ENCODE measurements at places on chromosomes 2 and 18.

- no peak for DNase-seq
Observed at GRCh38 chr2:28681606-28682005, 70.0 kb upstream of the PPP1CB start.

DNA sequence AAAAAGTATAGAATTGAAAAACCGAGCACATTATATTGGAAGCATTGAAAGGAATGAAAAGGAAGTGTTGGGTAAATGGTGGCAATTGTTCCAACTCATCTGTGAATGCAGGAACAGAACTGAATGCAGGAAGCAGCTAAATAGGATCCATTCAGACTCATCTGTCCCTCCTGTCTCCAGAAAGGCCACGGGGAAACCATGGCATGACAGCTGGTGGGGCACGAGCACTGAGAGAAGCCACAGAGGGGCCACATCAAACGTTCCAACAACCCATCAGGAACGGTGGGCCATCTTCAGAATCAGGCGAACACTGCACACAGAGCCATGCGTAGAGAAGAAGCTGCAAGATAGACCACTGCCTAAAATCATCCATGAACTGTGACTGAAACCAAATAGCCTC lies 138.5 kb upstream of the SLC35G4 start:
- peak; percentile 11 for DNase-seq

- DNase-seq: no peak
Observed at GRCh38 chr2:191264647-191265081, 19.5 kb downstream of the MYO1B start.

DNA sequence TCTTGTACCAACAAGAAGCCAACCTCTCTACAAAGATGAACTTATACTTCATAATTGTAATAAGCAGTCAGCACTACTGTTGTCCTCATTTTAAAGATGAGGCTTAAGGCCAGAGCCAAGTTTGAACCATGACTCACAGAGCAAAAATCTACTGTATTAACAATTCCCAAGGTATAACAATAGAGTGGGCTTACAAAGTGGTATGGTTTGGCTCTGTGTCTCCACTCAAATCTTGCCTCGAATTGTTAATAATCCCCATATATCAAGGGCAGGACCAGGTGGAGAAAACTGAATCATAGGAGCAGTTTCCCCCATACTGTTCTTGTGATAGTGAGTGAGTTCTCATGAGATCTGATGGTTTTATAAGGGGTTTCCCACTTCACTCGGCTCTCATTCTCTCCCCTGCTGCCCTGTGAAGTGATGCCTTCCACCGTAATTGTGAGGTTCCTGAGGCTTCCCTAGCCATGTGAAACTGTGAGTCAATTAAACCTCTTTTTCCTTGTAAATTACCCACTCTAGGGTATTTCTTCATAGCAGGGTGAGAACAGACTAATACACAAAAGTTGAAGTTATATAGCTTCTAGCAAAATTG lies 19.5 kb downstream of the MRPL44 start:
- DNase-seq: no peak

DNA sequence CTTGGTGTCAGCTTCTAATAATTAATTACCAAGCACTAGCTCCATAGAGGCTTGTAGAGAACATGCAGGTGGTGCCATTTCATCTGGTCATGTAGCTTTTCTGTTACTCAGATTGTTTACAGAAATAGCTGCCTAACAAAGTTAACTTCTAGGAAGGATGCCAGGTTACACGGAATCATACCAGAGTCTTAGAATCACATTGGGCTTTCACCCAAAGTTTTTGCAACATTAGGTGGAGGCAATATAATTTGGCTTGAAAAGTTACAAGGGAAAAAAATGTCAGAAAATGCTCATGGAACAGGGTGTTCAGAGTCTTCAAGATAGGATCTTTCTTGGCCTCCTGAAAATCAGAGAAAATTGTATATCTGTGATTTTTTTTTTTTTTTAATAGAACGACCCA lies 135.6 kb downstream of the ARHGAP15 start:
- DNase-seq: no peak

- no peak for DNase-seq
Observed at GRCh38 chr18:33156906-33157470, 283.5 kb downstream of the CCDC178 start.

Measured in Ammon's horn (tissue), 1 donor.